Peyer's patch (tissue), 4 donors: ENCODE measurements at places on chromosomes 7 and 10. TPM values are rescaled to one million over a fixed set of nuclear protein-coding genes. Genes with fewer than 3 reads are reported as not detected.

DNA sequence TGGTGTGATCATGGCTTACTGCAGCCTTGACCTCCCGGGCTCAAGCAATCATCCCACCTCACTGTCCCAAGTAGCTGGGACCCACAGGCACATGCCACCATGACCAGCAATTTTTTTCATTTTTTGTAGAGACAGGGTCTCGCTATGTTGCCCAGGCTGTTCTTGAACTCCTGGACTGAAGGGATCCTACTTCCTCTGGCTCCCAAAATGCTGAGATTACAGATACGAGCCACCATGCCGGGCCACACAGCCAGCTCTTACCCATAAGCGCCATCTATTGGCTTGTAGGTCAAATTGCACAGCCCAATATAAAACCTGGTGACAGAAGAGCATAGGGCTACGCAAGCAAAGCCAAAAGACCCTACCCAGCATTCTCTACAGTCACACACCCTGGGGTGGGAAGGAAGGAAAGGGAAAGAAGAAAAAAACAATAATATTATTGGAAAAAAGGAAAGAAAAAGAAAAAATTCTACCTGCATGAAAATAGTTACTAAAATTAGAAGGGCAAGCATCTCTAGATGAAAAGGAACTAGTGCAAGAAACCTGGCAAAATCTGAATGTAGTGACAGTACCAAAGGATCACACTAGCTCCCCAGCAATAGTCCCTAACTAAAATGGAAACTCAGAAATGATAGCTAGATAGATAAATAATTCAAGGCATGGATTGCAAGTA is 29.4 kb upstream of the AMPH start:
- no peaks in the 10 kb centered on the region for H3K27me3 ChIP-seq
- H3K36me3 ChIP-seq = no peaks in the 10 kb centered on the region
- no peaks in the 10 kb centered on the region for H3K4me1 ChIP-seq
- H3K4me3 ChIP-seq = no peak overlapping the region
- H3K27ac ChIP-seq = no peak overlapping the region

The DNAJC30 gene
- total RNA-seq = 7.2 TPM

- no peaks in the 10 kb centered on the region for H3K27me3 ChIP-seq
- H3K4me3 ChIP-seq = no peak overlapping the region
- H3K4me1 ChIP-seq = peaks cover 5% of the 10 kb centered on the region
- H3K27ac ChIP-seq = no peak overlapping the region
- no peak for DNase-seq
- no peaks in the 10 kb centered on the region for H3K36me3 ChIP-seq
Observed at GRCh38 chr7:100629117-100629716, 12.1 kb downstream of the TFR2 start.

The SDHAF3 gene
- 25.6 TPM for total RNA-seq

GRCh38 chr7:69684369-69685292 is 86.4 kb downstream of the AUTS2 start:
- H3K36me3 ChIP-seq = no peaks in the 10 kb centered on the region
- no peaks in the 10 kb centered on the region for H3K27me3 ChIP-seq
- H3K27ac ChIP-seq = no peak overlapping the region
- no peaks in the 10 kb centered on the region for H3K4me1 ChIP-seq
- H3K4me3 ChIP-seq = no peak overlapping the region
- DNase-seq = no peak

DNA sequence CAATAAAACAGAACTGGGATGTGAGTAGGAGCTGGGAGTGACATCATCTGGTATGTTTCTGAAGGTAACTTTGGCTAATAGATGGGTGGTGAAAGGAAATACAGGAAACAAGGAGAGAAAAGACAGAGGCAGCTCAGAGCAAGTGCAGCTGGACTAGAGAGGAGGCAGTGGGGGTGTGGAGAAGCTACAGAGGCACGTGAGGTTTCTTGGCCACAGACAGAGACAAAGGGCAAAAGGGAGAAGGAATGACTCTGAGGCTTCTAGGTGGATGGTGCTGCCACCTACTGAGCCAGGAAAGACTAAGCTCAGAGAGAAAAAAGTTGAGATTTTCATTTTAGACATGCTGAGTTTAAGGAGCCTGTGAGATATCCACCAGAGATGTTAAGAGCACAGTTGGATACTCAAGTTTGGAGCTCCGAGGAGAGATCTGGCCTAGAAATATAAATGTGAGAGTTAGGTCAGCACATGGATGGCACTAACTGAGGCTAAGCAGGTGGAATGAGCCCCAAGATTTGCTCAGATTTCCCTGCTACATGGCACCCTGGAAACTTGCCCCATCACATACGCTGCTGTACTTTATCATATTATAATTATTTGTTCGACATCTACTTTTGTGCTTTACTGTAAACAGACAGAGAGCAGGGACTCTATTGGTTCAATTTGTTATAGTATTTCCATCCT is 293.0 kb upstream of the IMMP2L start:
- no peaks in the 10 kb centered on the region for H3K4me1 ChIP-seq
- H3K4me3 ChIP-seq = no peak overlapping the region
- no peaks in the 10 kb centered on the region for H3K27me3 ChIP-seq
- H3K27ac ChIP-seq = no peak overlapping the region

The LIPF gene
- total RNA-seq = not detected

GRCh38 chr10:44278837-44279324 is 106.0 kb downstream of the CXCL12 start:
- H3K4me1 ChIP-seq = no peaks in the 10 kb centered on the region
- no peak overlapping the region for H3K4me3 ChIP-seq
- H3K36me3 ChIP-seq = no peaks in the 10 kb centered on the region
- H3K27ac ChIP-seq = no peak overlapping the region
- no peak for DNase-seq

DNA sequence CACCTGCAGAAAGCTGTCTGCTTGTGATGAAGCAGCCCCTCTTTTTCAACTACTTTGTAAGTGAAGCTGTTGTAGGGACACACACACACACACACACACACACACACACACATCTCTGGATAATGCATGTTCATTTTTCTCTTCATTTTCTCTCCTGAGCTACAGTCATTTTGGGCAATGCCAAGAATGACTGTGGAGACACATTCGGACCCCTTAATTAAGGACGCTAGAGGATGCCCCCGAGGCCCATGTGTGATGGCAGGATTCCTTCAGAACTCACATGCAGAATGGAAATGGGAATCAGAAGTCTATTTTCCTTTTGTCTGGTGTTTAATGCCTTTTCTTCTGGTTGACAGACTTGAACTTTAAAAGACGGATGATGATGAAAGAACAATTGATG is 56.6 kb downstream of the CLRN3 start:
- no peak overlapping the region for H3K4me3 ChIP-seq
- H3K27ac ChIP-seq = no peak overlapping the region
- H3K4me1 ChIP-seq = no peaks in the 10 kb centered on the region
- no peaks in the 10 kb centered on the region for H3K27me3 ChIP-seq
- DNase-seq = no peak

The ERVW-1 gene
- total RNA-seq = not detected

The HECTD2 gene
- total RNA-seq = 4.4 TPM

DNA sequence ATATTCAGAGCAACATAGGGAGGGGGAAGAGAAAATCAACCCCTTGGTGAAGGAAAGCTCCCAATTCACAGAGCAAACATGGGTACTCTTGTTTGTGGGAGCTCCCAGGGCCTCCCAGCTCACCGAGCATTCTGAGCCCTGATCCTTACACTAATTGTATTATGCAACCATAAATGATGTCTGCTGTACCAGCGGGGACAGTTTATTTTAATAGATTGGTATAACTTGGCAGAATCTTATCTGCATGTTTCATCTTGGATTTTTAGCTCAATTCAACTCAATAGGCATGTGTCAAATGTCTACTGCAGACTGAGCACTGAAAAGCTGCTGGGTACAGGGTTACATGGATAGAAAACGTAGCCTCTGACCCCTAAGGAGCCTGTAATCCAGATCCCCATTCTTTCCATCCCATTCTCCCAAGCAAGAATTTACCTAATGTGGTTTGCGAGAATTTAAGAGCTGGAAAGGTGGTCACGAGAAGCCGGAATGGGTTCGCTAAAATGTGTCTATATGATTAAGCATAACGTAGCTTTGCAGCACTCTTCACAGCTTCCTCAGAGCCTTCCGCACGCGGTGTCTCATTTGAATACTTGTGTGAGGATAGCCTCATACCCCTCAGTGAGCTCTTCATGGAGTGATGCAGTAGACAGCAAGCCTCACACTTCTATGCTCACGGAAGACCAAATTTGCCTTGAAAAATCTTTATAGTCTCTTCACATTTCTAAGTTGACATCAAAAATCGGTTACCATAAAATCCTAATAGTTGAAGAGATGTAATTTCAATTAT is 18.3 kb downstream of the EGFR start:
- H3K4me3 ChIP-seq = no peak overlapping the region
- H3K4me1 ChIP-seq = peaks cover 17% of the 10 kb centered on the region
- DNase-seq = no peak
- no peaks in the 10 kb centered on the region for H3K27me3 ChIP-seq
- no peak overlapping the region for H3K27ac ChIP-seq
- H3K36me3 ChIP-seq = no peaks in the 10 kb centered on the region

- no peaks in the 10 kb centered on the region for H3K27me3 ChIP-seq
- no peaks in the 10 kb centered on the region for H3K4me1 ChIP-seq
- H3K4me3 ChIP-seq = no peak overlapping the region
- no peak overlapping the region for H3K27ac ChIP-seq
- no peaks in the 10 kb centered on the region for H3K36me3 ChIP-seq
Observed at GRCh38 chr7:3649678-3650440, 348.8 kb downstream of the SDK1 start.

- no peaks in the 10 kb centered on the region for H3K4me1 ChIP-seq
- H3K36me3 ChIP-seq = no peaks in the 10 kb centered on the region
- no peaks in the 10 kb centered on the region for H3K27me3 ChIP-seq
- peak overlapping the region; percentile 8 for H3K27ac ChIP-seq
Observed at GRCh38 chr7:77338260-77338659, 77.9 kb downstream of the GSAP start.

The VIPR2 gene
- total RNA-seq = 2.1 TPM

The KAZALD1 gene
- not detected for total RNA-seq

DNA sequence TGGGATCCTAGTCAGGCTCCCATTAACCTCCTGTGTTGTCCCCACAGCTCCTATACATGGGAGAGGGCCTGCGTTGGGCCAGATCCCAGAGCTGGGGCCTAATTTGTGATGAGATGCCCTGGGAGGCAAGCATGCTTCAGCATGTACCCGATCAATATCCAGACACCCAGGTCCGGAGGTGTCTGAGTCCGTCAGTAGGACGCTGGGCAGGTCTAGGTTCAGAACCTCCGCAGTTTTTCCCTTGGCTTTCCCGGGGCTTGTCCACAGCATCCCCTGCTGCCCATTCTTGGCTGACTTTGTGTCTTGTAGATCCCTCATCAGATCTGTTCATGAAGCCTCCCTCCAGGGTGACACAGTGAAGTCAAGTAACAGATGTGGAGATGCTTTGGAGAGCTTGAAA is 32.7 kb upstream of the RBAK start:
- H3K4me3 ChIP-seq = no peak overlapping the region
- no peaks in the 10 kb centered on the region for H3K4me1 ChIP-seq
- H3K27ac ChIP-seq = no peak overlapping the region
- H3K36me3 ChIP-seq = peaks cover 11% of the 10 kb centered on the region

- H3K4me3 ChIP-seq = no peak overlapping the region
- no peak for DNase-seq
- peaks cover 4% of the 10 kb centered on the region for H3K36me3 ChIP-seq
- no peak overlapping the region for H3K27ac ChIP-seq
- H3K27me3 ChIP-seq = no peaks in the 10 kb centered on the region
Observed at GRCh38 chr10:5743736-5744135, 59.1 kb downstream of the TASOR2 start.

DNA sequence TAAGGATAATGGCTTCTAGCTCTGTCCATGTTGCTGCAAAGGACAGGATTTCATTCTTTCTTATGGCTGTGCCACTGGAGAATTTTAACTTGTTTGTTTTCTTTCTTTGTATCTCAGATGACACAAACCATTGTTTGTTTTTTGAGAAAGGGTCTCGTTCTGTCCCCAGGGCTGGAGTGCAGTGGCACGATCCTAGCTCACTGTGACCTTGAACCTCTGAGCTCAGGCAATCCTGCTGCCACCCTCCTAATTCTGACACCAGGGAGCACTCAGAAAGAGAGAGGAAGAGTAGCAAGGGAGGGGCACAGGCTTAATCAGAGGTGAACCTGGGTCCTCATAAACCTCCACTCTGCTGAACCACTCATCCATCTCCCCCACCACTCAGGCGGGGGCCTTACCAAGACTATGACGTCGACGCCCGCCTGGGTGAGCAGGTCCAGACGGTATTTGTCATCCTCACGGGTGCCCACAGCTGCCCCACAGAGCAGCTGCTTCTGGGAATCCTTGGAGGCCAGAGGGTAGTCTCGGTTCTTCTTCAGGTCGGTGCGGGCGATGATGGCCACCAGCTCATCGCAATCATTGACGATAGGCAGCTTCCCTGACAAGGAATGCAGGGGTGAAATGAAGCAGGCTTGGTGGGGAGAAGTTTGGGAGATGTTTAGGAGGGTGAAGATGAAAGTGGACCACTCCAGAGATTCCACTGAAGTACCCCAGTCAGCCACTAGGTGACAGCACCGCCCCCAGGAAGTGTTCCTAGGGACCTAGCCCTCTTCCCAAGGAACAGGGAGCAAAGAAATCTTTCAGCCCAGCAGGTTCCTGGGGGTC is 11.6 kb downstream of the IMPDH1 start:
- H3K36me3 ChIP-seq = no peaks in the 10 kb centered on the region
- no peak overlapping the region for H3K27ac ChIP-seq
- no peak overlapping the region for H3K4me3 ChIP-seq
- no peaks in the 10 kb centered on the region for H3K4me1 ChIP-seq
- DNase-seq = peak; percentile 69
- H3K27me3 ChIP-seq = no peaks in the 10 kb centered on the region
